ENCODE measurements at places on chromosomes 1 and 21.

DNA sequence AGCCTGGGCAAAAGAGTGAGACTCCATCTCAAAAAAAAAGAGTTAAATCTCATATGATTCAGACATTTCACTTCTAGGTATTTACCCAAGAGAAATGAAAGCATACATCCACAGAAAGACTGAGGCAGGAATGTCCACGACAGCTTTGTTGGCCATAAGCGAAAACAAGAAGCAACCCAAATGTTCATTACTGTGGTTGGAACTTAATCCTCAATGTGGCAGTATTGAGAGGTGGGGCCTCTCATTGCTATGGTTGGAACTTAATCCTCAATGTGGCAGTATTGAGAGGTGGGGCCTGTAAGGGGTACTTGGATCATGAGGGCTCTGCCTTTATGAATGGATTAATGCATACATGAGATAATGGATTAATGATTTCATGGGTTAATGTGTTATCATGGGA, 15.2 kb downstream of the C21orf58 start:
- DNase-seq: no peak

DNA sequence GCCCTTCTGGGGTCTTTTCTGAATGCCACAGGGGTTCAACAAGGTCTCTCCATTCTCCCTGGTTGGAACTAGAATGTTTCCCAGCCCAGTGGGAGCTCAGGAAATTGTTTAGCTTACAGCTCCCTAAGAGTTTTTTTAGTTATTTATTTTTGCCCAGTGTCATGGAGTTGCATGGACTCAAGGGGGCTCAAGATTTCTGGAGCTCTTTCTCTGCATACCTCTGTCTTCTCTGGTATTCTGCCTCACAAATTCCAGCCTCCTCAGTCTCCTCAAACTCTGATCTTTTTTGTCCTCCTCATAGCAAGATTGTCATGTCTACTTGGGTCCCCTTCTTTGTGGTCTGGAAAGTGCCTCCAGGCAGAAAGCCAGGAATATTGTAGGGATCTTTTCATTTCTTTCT, 15.9 kb upstream of the PPP2R5A start:
- DNase-seq: no peak

GRCh38 chr21:26754853-26755252, 90.4 kb downstream of the ADAMTS1 start:
- DNase-seq: no peak

DNA sequence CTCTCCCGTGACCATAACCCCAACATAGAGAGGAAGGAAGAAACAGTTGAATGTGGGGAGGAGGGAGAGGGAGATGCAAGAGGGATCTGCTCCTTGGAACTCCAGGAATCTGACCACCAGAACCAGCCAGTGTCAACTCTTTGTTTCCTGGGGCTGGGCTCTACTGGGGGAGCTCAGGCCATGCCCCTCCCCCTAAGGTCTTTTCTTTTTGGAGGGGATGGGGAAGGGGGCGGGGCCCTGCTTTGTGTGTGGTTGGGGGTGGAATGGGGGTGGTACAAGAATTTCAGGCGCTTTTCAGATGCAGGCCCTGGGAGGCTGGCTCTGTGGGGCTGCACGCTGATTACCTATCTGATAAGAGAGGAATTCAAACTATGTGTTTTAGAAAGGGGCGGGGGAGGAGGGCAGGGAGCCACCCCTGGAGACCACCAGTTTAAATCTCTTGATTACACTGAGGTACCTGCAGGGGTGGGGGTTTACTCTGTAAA, 8.3 kb downstream of the LIN28A start:
- DNase-seq: no peak

- DNase-seq: no peak
Observed at GRCh38 chr1:99315305-99315704, 51.0 kb downstream of the PLPPR4 start.

DNA sequence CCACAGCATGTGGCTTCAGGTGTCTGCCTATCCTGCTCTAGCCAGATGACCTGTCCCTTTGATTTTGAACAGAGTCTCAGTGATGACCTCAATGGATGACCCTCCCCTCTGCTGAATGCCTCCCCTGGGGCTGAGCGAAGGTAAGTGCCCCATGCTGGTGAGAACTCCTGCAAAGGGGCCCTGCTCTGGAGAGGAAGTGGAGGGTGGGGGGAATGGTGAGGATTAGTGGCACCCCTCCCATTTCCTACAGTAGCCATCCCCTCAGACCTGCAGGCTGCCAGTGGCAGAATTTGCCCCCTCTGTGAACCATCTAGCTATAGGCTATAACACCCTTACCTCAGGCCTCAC, 3.7 kb upstream of the PMVK start:
- DNase-seq: no peak

GRCh38 chr1:110064576-110065337, 5.7 kb downstream of the ALX3 start:
- no peak for DNase-seq

- DNase-seq: no peak
Observed at GRCh38 chr1:22488319-22488718, 36.7 kb downstream of the ZBTB40 start.

GRCh38 chr1:242139986-242140385, 141.1 kb upstream of the MAP1LC3C start:
- DNase-seq: no peak

GRCh38 chr1:51950701-51951100, 39.8 kb downstream of the RAB3B start:
- no peak for DNase-seq

DNA sequence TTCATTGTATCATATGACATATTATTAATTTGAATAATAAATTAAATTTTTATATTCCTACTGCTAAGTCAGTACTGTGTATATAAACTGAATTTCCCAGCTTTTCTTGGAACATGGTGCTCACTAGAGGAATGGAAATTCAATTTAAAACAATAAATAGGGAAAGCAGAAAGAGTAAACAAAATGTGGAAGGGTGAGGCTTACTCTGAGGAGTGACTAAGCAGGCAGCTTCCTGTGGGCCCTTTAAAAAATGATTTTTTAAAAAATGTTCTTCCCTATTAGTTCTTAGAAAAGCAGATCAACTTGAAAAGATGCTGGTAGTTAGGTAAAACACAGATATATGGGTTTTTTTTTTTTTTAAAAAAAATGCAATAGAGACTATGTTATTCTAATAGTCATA, 49.5 kb upstream of the S1PR1 start:
- no peak for DNase-seq

GRCh38 chr1:3876716-3877115, 19.4 kb downstream of the DFFB start:
- DNase-seq: no peak

GRCh38 chr1:35573198-35574124, at the start of gene TFAP2E:
TFAP2E (plus strand) TSS chr1:35573314; CDS start chr1:35573578, 264 bp downstream.
- peak; percentile 76 for DNase-seq

DNA sequence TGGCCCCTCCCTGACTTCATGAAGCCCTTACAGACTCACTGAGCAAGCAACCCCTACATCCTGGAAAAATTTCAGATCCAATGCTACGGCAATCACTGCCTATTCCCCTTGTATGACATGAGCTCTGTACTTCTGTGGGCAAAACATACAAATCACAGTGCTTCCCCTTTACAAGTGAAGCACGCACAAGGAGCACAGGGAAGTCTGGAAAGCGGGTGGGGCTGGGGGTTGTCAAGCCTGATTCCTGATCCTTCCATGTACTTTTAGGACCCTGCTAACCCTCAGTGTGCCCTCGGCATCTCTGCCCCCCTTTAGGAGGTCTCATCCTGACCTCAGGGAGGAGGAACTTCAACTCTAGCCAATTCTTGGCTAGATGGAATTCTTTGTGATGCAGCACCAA, 405.7 kb upstream of the POU3F1 start:
- no peak for DNase-seq

DNA sequence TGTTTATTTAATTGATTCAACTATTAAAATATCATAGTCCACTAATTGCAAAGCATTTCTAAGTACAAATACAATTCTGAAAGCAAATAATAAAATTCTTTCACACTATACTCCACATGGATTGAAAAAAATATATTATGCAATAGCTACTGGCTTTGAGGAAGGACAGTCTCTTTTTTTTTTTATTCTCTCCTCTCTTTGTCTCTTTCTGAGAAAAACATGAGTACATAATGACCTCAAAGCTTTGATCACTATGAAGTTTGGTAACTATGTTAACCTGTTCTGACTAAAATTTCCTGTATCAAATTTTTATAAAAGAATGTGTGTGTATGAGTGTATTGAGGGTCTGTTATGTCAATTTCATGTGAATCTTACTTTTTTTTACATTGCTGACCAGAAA, 96.2 kb downstream of the RGS2 start:
- no peak for DNase-seq

- no peak for DNase-seq
Observed at GRCh38 chr1:160708801-160709200, 2.8 kb downstream of the CD48 start.

DNA sequence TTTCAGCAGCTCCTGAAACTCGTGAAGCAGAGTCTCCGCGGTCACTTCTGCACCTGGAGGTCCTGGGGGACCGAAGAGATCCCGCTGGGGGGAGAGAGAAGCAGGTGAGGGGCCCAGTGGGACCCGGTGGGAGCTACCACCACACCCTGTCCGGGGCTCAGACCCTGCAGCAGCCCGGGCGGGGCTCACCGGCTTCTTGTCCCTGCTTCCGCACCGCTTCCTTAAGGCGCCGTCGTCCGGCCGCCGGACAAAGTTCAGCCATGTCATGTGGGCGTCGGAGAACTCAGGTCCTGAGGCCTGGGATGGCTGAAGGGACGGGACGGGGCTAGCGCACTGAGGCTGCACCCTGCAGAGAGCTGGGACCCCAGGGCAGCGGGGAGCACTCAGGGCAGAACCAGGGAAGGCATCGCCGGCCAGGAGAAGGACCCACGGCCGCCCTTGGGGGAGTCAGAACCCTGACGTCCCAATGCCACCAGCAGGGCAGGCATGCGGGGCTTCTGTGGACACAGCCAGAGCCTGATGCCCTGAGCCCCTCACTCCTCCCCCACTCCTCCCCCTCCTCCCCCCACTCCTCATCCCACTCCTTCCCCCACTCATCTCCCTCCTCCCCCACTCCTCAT, 2.2 kb downstream of the C1QTNF12 start:
- DNase-seq: no peak

DNA sequence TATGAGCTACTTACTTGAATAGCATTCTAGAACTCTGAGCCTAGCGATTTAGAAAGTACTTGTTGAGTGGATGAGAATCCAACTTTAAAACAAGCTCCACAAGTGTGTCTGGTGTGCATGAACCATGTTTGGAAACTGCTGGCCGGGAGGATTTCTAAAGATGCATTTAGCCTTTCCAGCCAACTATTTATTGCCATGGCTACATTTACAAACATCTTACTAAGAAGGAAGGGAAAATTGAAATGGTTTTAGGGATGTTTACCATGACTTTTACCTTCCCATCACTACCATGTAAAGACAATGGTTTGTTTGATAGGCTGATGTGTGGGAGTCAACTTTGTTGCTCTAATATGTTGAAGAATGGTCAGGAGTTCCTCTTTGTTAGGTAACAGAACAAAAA, 37.7 kb upstream of the ARHGAP29 start:
- no peak for DNase-seq

DNA sequence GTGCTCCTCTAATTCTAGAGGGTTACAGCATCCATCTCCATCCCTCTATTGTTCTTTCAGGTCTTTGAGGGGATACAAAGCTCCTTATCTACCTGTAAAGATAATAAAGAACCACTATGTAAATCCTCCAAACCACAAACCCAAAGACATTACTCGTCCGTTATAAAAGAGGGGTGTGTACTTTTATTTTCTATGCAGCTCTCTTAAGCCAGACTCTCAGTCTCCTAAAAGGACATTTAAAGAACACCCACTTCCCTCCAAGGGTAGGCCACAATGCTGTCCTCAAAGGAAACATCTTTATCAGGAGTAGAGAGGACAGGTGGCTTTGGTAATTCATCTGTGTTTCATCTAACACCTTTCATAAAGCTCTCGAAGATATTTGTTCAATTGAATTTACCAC, 67.9 kb upstream of the DYNLT5 start:
- no peak for DNase-seq

GRCh38 chr1:162922201-162922600, 61.2 kb upstream of the CCDC190 start:
- DNase-seq: no peak

- DNase-seq: no peak
Observed at GRCh38 chr21:31520561-31521098, 138.9 kb upstream of the SOD1 start.

DNA sequence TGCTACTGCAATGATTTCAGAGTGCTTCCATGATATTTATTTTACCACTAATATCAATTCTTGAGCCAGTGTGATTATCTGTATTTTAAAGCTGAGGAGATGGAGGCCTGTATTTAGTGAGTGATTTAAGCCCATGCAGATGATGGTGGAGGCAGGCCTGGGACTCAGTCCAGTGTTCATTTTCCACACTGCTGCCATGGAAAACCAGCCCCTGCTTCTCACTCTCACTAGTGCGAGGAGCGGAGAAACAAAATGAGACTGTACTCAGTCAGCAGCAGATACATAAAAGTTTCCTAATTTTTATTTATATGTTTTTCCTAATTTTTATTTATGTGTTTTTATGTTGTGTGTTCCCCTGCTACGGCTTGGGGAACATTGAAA, 32.8 kb downstream of the LRRC8B start:
- DNase-seq: peak; percentile 46

- DNase-seq: no peak
Observed at GRCh38 chr1:48687282-48688045, 89.2 kb downstream of the BEND5 start.

GRCh38 chr1:212646588-212646987, 38.0 kb downstream of the ATF3 start:
- no peak for DNase-seq

GRCh38 chr1:109627692-109628399, 8.2 kb downstream of the AMPD2 start:
- DNase-seq: no peak

- DNase-seq: no peak
Observed at GRCh38 chr21:37513383-37513782, 146.8 kb downstream of the DYRK1A start.

DNA sequence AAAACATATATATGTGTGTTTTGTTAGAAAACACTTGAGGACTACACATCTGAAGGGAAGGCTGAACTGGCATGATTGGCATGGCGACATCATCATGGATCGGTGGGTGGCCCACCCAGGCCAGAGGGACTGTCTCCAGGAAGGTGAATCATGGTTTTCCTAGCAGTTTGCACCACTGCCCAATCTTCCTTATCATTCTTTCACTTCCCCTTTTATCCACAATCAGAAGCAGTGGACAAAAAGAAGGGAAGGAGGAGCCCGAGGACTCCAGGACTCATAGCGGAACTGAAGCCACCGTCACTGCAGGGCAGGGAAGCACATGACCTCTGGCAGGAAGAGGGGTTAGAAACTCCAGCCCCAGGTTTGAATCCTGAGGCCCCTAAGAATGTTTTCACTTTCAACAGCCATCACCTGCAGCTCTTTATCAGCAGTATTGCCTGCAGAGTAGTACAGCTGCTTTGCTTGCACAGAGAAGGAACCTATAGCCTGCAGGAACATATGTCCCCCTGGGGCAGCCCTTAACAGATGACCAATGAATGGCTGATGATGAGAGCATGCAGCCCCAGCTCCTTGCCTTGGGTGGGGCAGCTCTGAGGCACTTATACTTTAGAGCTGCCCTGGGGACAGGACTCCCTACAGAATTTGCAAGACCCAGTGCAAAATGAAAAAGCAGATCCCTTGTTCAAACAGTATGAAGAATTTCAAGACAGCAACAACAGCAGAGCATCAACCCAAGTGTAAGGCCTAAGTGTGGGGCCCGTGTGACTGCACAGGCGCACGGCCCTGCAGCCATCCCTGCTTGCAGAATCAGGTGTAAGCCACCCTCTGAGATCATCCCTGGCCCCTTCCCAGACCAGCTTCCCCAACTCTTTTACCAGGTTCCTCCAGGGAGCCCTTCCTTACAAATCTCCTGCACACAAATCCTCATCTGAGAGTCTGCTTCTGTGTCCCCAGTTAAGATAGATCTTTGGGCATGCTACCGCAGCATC, 241.8 kb upstream of the IRF2BP2 start:
- DNase-seq: no peak
